IMR-90 (cell line): ENCODE measurements at places on chromosomes 2 and 18. TPM values are rescaled to one million over a fixed set of nuclear protein-coding genes. Genes with fewer than 3 reads are reported as not detected.

The C2orf15 gene
- total RNA-seq: under 0.01 TPM in 1 of 2 replicates, not detected in the other

The IL36RN gene
- total RNA-seq: not detected in 2 replicates

The C2orf66 gene
- not detected in 2 replicates for total RNA-seq

The ABHD1 gene
- total RNA-seq: not detected in 2 replicates

The FBXO36 gene
- 2.2 TPM in 2 replicates for total RNA-seq

- no peak for DNase-seq
Measured at GRCh38 chr2:219327719-219328118, 4.8 kb downstream of the RESP18 start.

DNA sequence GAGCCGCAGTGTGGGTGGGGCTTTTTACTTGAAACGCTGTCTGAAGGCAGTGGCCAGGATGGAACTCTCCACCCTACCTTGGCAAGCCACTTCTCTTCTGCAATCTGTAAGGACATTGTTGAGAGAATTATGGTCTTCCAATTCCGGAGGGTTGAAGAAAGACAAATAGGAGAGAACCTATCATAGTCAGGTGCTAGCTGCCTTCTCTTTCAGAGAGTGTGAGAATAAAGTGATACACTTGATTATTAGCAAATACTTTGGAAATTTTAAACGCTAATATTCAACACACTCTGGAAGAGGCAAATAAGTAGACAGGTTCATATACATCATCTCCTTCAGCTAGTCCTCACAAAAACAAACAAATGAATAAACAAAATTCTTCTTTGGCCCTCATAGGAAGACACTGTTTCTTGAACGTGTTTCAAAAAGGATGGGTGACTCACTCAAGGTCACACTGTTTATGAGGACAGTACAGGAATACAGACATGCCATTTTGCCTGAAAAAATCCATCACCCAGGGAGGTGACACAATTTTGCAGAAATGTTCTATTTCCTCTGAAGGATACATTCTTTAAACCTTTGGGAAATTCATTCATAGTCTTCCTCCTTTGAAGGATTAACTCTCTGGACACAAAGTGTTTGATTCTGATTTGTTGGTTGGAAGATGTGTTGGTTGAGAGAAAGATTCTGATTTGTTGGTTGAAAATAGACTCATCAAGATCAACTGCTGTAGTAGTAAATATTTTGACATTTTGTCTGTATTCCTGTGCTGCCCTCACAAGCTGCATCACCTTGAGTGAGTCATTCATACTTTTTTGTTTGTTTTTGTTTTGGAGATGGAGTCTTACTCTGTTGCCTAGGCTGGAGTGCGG lies 2.2 kb upstream of the IL1RN start:
- DNase-seq: no peak

DNA sequence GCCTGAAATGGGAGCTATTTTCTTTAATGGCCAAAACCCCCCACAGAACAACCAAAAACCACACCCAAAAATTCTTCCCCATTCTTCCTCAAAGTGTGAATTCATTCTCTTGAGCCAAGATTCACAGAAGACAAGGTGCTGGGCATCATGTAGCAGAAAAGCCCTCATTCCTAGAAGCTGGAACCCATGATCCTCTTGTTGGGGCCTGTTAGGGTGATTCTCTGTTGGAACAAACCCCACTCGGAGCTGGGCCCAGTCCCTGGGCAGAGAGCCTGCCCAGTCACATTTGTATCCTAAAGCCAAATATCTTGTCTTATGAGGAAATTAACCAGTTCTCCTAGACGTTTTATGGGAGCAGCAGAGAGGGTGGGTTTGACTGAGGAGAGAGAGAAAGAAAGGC lies 22.8 kb upstream of the VPS4B start:
- DNase-seq: no peak

GRCh38 chr18:58730618-58731017 lies 59.4 kb downstream of the MALT1 start:
- DNase-seq: no peak

DNA sequence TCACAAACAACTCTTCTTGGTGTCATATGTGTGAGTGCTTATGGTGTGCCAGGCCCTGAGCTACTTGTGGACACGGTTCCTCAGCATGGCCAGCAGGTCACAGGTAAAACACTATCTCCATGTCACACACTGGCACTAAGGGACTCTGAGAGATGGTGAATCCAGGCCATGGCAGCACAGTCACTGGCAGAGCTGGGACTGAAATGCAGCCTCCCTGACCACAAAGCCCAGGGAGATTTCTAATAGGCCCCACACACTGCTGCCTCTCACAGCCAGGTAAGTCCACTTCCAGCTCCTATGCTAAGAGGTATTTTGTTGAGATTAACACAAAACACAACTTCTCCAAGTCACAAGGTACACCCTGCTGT lies 92.0 kb downstream of the ACTR2 start:
- no peak for DNase-seq

DNA sequence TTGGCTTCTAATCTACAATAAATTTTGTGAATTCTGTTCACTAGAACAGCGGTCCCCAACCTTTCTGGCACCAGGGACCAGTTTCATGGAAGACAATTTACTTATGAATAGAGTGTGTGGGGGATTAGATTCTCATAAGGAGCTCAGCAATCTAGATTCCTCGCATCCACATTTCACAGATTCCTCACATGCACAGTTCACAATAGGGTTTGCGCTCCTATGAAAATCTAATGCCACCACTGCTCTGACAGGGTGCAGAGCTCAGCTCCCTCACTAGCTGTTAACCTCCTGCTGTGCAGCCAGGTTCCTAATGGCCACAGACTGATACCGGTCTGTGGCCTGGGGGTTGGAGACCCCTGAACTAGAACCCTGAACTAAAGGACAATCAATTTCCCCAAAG lies 1568.6 kb upstream of the NXPH2 start:
- no peak for DNase-seq

GRCh38 chr2:232488721-232489300 lies 1.2 kb upstream of the ECEL1 start:
- no peak for DNase-seq

GRCh38 chr18:80201739-80202138 lies 45.6 kb downstream of the PARD6G start:
- DNase-seq: no peak

- DNase-seq: no peak
Measured at GRCh38 chr2:241956521-241957110, 87.1 kb downstream of the RTP5 start.

DNA sequence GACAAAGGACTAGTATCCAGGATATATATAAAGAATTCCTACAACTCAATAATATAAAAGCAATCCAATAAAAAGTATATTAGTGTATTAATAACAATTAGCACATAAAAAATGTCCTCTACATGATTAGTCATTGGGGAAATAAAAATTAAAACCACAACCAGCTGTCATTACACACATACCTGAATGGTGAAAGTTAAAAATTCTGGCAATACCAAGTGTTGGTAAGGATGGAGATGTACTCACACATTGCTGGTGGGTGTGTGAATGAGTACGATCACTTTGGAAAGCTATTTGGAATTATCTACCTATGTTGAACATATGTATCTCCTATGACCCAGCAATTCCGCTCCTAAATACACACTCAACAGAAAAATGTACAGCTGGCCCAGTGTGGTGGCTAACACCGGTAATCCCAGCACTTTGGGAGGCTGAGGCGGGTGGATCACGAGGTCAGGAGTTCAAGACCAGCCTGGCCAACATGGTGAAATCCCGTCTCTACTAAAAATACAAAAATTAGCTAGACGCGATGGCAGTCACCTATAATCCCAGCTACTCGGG lies 14.3 kb upstream of the NOL10 start:
- no peak for DNase-seq

- no peak for DNase-seq
Measured at GRCh38 chr2:213920014-213920413, 490.8 kb upstream of the VWC2L start.

DNA sequence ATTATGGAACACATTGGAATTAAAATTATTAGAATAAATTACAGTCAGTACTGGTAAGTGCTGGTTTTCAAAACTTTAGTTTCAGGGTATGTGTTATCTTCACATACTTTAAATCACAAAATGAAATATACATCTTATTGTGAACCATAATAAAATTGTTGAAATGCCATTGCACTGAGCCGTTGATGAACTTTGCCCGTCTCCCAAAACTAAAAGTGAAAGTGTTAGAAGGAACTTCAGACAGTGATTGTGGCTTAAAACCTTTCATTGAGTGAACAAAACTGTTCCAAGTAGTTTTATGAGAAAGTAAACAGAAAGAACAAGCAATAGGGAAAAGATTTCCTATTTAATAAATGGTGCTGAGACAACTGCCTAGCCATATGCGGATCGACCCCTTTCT lies 811.6 kb downstream of the PLCL1 start:
- DNase-seq: peak; percentile 8
